Stimulated activated CD4-positive, alpha-beta T cell treated with anti-CD3 and anti-CD28 coated beads, Interleukin-4, amount 100 ng/mL, for 48 hours (primary cell): ENCODE measurements at places on chromosomes 16 and 17.

DNA sequence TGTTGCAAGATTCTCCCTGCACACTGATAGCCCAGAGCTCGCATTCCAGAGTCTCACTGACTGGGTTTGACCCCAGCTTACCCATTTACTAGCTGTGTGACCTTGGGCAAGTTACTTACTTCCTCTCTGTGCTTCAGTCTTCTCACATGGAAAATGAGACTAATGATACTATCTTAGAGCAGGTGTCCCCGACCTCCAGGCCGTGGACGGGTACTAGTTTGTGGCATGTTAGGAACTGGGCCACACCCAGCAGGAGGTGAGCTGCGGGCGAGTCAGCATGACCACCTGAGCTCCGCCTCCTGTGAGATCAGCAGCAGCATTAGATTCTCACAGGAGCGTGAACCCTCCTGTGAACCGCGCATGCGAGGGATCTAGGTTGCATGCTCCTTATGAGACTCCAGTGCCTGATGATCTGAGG is 15.8 kb downstream of the ANKFY1 start:
- DNase-seq = no peak

DNA sequence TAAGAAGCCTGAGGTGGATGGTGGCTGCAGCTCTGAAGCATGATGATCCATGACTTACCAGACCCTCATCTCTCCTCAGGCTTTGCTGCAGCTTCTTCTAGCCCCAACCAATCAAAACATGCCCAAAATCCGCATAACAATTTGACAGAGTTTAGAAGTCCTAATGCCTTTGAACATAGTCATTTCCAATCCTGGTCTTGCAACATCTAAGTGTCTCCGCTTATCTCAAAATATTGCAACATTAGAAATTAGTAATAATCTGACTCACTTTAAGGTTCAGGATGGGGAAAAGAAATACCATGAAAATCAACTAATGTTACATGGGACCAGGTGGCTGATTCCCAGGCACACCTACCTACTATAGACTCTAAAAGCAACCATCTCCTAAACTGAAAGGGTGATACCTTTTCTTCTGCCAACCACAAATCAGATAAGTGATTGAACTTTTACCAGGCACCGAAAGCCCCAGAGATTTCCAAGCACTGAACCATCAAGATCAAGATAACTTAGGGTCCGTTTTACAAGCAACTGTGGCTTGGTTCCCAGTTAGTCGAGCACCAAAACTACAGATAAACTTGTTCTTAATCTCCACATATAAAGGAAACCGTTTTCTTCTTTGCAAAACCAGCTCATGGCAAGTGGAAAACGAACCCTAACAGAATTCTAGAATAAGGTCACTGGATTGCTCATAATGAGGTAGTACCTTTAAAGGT is 14.0 kb downstream of the ERN1 start:
- DNase-seq = no peak

DNA sequence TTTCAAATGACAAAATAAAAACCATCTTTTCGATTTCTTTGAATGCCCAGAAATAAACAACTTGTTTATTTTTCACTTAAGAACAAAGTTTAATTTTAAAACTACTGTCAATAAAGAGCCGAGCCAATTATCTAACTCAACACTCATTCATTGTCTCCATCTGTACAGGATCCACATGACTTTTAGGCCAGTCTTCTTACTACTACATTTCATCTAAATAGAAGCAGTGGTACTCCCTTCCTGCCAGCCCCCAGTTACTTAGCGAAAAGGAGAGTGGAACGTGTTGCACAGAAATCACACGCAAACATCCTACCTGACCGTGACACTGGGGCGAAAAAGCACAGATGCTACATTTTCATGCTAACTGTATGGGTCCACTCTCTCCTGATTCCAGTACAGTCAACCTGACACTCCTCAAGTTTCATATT is 1.2 kb downstream of the GNA13 start:
- no peak for DNase-seq

DNA sequence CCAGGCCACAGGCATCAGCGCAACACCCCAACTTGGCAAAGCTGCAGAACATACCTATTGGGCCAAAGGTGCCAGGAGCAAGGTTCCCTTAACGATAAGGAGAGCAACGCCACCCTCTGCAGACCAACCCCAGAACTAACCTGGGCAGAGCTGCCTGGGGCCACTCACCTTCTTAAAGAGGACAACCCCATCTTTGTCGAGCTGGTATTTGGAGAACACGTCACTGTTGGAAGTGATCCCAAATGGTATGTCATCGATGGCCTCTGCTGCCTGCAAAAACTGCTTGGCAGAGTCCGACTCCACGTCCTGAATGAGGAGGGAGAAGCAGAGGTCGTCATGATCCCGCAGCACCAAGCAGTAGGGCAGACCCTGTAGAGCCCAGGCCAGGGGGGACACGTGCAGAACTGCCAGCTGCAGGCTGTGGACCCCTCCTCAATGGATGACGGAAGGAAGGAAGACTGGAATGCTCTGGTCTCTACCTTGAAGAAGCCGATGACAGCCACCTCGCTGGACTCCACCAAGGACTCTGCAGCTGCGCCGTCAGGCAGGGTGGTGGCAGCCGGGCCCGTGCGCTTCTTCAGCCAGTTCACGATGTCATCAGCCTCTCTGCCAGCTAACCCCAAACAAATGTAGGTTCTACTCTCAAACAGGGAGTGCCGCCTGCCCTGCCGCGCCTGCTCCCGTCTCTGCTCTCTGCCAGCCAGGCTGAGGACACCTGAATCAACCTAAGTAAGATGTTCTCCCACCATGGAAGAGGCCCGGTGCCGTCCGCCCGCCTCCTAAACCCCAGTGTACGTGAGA is 5.2 kb downstream of the P4HB start:
- no peak for DNase-seq

- no peak for DNase-seq
Measured at GRCh38 chr17:28738680-28739384, 5.0 kb upstream of the TRAF4 start.

DNA sequence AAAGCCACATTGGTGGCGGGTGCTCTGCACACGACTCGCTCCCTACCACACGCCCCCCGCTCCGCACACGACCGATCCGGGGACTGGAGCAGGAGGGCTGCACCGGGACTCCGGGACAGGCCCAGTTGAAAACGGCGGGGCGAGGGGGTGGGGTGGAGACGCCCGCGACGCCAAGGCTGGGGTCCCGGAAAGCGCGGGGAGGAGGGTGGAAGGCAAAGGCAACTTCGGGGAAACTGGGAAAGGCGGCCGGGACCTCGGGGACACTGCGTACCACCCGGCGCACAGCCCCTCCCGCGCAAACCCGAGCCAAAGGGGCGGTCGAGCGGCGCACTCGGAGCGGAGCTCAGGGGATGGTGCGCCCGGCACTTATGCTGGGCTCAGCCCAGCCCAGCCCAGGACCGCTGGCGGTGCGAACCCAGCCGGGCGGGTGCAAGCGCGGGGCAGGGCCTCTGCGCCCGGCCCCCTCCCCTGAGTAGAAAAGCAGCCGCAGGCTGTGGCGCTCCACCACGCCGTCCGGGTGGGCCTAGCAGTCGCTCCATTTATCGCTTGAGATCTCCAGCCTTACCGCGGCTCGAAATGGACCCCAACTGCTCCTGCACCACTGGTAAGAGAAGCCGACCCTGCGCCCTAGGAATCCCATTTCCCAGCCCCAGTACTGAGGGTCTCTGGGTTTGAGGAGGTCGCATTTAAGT is at the start of gene MT1M:
TSS of gene MT1M (plus strand) at position 504 of the 692 bp plus-strand sequence. CDS start at position 577, 73 bp downstream.
- DNase-seq = no peak

DNA sequence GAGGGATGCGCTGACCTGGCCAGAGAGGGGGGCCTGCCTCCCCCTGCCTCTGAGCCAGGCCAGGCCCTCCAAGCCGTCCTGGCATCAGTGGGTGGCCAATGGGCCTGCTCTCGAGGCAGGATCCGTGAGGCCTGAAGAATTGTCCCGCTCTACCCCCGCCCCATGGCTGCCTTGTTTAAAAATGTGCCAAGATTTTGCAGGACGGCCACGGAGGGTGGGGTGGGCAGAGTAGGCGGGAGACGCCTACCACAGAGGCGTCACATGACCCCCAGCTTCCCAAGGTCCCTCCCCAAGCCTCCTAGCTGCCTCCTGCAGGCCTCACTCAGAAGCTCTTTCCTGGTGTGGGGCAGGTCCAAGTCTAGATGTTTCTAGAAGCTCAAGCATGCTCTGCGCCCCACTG is 69.5 kb downstream of the ENGASE start:
- no peak for DNase-seq

DNA sequence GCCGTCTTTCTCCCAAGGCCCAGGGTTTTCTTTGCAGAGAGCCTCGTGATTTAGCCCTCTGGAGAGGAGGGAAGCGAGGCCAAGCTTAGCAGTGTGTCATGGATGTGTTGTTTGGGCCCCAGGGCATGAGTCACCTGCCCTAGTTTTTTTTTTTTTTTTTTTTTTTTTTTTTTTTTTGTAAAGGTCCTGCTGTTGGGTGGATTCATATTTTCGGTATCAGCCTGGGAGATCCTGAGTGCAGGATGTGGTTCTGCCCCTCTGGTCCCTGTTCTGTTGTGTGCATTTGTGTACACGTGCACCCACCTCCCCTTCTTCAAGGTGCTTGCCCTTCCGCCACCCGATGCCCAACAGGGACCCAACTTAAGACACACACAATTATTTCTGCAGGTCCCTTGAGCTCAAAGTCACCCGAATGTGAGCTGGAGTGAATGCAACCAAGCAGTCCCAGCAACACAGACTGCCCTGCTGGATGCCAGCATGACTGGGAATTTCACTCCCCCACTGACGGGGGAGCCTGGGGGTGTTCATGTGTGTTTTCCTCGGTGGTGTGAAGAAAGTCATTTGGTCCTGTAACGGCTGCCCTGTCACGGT is 265.8 kb upstream of the TNRC6C start:
- DNase-seq = no peak

GRCh38 chr17:34652021-34652555 is 72.7 kb downstream of the TMEM132E start:
- DNase-seq = no peak

DNA sequence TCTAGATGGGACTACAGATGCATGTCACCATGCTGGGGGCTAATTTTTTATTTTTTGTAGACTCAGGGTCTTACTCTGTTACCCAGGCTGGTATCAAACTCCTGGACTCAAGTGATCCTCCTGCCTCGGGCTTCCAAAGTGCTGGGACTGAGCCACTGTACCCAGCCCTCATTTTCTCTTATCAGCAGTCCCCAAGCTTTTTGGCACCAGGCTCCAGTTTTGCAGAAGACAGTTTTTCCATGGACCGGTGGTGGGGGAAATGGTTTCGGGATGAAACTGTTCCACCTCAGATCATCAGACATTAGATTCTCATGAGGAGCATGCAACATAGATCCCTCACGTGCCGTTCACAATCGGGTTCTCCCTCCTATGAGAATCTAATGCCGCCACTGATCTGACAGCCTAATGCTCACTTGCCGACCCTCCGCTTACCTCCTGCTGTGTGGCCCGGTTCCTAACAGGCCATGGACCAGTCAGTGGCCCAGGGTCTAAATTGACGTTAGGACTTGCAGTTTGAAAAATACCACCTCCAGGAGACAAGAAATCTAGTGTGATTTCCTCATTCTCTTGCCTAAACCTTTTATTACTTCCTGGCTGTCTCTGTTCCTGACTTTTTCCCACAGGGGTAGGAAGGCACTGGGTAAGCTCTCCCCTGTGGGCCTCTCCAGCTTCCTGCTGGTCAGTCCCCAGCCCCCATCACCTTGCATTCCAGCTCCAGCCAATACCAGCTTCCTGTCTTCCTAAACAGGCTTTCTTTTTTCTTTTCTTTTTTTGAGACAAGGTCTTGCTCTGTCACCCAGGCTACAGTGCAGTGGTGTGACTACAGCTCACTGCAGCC is 9.3 kb upstream of the CNP start:
- no peak for DNase-seq

DNA sequence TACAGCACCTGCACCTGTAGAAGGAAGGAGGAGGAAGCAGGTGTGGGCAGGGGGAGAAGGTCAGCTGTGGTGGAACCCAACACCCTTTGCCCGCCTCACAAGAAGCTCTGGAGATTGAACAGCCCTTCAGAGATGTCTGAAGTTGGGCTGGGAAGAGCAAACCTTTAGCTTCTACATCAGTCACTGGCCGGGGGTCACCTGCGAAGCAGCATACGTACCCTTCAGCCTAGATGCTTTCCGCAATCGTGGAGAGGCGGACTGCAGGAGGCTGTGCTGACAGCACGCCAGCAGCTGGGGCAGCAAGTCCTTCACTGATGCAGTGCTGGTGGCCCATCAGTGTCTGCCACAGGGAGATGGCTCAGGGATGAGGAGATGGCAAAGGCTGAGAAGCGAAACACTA is 5.2 kb upstream of the HS3ST3B1 start:
- no peak for DNase-seq

DNA sequence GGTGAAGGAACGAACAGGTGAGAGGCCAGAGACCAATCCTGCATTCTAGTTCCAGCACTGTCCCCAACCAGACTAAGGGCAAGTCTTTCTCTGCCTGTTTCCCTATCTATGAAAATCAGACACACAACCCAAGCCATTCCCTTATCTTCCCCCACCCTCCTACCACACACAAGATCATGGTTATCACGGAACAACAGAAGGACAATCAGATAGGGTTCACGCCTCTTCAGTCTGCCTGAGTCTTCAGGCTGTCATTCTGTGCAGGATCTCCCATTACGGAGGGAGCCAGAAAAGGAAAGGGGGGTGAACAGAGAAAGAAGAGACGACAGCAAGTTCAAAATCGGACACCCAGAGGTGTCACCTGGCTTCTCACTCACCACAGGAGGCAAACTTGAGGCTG is 11.1 kb downstream of the TLE7 start:
- no peak for DNase-seq

- no peak for DNase-seq
Measured at GRCh38 chr17:50020841-50021599, 26.0 kb upstream of the DLX3 start.

DNA sequence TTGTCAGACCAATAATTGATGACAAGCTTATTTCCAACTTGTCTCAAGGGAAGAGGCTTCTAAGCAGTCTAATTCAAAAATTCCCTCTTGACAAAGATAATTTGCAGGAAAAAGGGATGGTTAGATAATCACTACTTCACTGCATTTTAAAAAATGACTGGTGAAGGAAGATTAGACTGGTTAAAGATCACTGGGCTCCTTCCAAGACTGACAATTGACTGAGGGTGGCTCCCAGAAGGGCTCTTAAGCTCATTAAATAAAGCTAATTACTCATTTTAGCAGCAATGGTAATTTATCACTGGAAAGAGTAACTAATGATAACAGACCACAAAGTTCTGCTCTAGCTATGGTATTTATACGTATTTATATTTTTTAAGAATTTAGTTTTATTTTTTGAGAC is 4.4 kb upstream of the HEATR3 start:
- DNase-seq = no peak

GRCh38 chr16:58509256-58510096 is 5.8 kb upstream of the SETD6 start:
- no peak for DNase-seq

GRCh38 chr17:80163336-80163735 is 6.5 kb upstream of the CARD14 start:
- DNase-seq = no peak

- peak; percentile 72 for DNase-seq
Measured at GRCh38 chr17:78383725-78384471, 5.4 kb downstream of the PGS1 start.
